Neural progenitor cell (in vitro differentiated cells): ENCODE measurements at places on chromosomes 6 and 20. TPM values are rescaled to one million over a fixed set of nuclear protein-coding genes. Genes with fewer than 3 reads are reported as not detected.

GRCh38 chr20:62638679-62639406, 3.5 kb upstream of the SLCO4A1 start:
- no peaks in the 10 kb centered on the region for H3K36me3 ChIP-seq
- no peak overlapping the region for H3K4me3 ChIP-seq
- no peak overlapping the region for H3K27ac ChIP-seq
- H3K27me3 ChIP-seq, result peaks cover 78% of the 10 kb centered on the region
- peaks cover 20% of the 10 kb centered on the region for H3K4me1 ChIP-seq

GRCh38 chr6:9830808-9831207, 584.1 kb downstream of the TFAP2A start:
- H3K4me3 ChIP-seq, result no peak overlapping the region
- H3K4me1 ChIP-seq, result peaks cover 8% of the 10 kb centered on the region
- H3K27me3 ChIP-seq, result no peaks in the 10 kb centered on the region
- no peaks in the 10 kb centered on the region for H3K36me3 ChIP-seq
- DNase-seq, result no peak

DNA sequence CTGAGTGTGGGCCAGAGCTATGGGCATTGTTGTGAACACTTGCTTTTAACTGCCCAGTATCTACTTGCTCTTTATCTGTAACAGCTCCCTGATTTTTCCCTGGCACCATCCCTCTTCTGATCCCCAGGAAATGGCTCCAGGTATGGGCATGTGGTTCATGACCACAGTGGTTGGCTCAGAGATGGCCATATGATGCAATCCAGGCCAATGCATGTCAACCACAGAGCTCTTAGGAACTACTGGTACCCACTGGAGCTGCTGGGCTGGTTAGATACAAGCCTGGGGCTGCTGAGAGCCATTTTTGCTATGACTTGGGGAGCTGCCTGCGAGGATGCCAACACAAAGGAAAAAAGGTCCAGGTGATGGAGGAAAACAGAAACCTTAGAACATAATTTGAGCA, 55.6 kb downstream of the KCNB1 start:
- no peaks in the 10 kb centered on the region for H3K36me3 ChIP-seq
- no peak overlapping the region for H3K4me3 ChIP-seq
- H3K27me3 ChIP-seq, result no peaks in the 10 kb centered on the region
- DNase-seq, result no peak
- no peak overlapping the region for H3K27ac ChIP-seq
- no peaks in the 10 kb centered on the region for H3K4me1 ChIP-seq

The ADTRP gene
- total RNA-seq, result not detected in 2 replicates

The RAET1L gene
- not detected in 2 replicates for total RNA-seq

The ARFGEF3 gene
- 3.2 and 3.8 TPM in 2 replicates for total RNA-seq
